ENCODE measurements at places on chromosomes 6 and 20.
A peak's percentile ranks its signal among the peaks of the same experiment; 100 is the strongest.

DNA sequence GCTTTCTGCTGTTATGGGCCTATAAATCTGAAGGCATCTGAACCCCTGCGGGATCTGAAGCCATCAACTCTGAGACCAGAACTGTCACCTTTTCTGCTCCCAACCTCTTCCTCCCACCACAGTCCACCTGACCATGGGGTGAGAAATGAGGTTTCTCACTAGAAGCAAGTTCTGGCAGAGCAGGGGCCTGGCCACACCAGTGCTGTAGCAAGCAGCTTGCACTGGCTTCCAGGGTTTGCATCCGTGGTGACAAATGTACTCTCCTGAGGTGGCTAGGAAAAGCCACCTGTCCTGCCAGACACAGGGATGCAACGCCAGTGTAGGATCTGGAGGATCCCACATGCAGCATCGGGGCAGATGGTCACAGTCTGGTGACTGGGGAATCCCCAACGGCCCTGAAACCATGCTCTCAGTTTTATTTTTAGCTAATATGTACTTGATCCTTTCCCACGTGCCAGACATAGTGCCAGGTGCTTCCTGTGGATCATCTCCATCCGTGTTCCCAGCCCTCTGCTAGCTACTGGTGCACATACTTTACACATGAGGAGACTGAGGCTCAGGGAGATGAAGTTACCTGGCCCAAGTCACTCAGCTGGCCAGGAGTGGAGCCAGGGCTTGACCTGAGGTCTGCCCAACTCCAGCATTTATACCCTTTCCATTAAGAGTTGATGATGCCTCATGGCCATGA lies 122.1 kb upstream of the SPACA1 start:
- DNase-seq = no peak

DNA sequence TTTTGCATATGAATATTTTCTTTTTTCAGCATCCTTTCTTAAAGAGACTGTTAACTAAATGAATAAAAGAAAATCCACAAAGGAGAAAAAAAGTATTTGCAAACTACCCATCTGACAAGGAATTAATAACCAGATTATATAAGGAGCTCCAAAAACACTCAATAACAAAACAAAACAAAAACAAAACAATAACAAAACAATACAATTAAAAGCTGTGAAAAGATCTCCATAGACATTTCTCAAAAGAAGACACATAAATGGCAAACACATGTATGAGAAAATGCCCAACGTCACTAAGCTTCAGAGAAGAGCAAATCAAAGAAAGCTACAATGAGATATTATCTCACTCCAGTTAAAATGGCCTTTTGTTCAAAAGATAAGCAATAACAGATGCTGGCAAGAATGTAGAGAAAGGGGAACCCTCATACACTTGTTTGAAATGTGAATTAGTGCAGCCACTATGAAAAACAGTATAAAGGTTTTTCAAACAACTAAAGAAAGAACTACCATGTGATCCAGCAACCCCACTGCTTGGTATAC lies 1310.0 kb upstream of the EYS start:
- no peak for DNase-seq

GRCh38 chr20:43341511-43341910 lies 116.2 kb upstream of the SRSF6 start:
- DNase-seq = no peak

DNA sequence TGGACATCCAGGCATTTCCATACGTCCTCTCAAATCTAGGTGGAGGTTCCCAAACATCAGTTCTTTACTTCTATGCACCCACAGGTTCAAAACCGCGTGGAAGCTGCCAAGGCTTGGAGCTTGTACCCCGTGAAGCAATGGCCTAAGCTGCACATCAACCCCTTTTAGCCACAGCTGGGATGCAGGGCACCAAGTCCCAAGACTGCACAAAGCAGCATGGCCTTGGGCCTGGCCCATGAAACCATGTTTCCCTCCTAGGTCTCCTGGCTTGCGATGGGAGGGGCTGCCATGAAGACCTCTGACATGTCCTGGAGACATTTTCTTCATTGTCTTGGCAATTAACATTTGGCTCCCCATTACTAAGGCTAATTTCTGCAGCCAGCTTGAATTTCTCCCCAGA lies 88.9 kb upstream of the CBLN4 start:
- no peak for DNase-seq

GRCh38 chr6:51901766-51902764 lies 185.3 kb downstream of the PKHD1 start:
- DNase-seq = no peak

GRCh38 chr6:134258849-134259306 lies 59.0 kb downstream of the SGK1 start:
- DNase-seq = no peak

- no peak for DNase-seq
These were observed 28.9 kb downstream of the CNKSR3 start for GRCh38 chr6:154481521-154482013.

DNA sequence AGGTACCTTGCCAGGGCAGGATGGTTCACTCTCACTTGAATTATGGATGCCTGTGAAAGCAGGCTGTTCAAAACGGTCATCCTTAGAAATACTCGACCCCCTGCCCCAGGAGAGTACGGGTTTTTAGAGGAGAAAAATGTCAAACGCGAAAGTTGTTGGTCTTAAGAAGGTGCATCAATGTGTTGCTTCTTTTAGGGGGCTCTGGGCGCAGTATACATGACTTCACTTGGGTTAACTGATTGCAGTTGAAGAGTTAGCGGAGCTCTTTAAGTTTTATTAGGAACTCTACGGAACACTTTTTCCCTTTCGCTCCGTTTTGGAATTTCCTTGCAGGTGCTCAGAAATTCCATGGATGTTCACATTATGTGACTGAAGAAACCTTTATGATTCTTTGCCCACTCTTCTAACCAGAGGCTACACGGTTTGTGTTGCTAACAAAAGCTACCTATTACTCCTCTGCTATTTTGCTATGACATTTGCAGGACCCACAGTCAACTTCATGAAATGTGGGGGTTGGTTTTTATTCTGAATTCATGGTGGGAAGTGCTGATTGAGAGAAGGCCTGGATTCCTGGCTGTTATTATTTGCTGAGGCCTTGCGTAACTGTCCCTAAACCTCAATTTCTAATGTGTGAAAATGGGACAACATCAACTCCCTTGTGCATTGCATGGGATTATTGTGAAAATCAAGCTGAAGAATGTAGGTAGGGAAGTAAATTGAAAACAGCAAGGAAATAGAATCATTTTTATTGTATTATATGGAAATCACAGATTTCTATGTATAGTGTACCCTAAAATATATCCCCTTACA lies 845 bp downstream of the ENPP1 start:
- DNase-seq = no peak

DNA sequence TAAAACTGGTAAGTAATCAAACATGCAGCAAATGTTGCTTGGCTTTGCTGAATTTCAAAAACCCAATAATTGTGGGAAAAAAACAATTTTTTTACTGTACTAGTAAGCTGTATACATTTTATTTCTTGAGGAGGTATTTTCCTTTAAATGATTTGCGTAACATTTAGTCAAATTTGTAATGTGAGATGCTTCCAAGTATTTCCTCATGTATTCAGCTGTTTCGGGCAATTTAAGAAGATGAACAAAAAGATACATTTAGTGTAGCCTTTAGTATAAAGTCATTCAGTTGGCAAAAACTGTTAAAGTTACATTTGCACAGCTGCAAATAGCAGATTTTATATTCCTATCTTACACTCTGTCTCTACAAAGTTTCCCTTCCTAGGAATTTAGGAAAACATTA lies 186.1 kb upstream of the SCGN start:
- no peak for DNase-seq

DNA sequence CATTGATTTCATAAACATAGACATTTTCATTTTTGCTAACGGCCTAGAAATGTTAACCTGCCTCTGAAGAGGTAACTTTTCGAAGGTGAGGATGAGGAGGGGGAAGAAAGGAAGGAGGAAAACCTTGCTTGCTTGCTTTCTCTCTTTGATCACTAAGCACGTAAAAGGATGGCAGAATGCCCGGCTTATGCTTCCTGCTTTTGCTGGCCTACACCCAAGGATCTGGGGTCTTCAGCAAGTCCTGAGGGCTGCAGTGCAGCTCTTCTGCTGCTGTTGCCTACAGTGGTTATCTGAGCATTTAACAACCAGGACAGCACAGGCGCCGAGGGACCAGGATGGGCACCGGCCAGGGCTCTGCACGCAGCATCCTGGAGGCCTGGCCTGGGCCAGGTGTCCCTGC lies 150.8 kb upstream of the TAB2 start:
- DNase-seq = no peak

GRCh38 chr20:49843770-49844380 lies 31.2 kb downstream of the SLC9A8 start:
- DNase-seq = no peak

- no peak for DNase-seq
These were observed 160.7 kb upstream of the MAN1A1 start for GRCh38 chr6:119510246-119510645.

DNA sequence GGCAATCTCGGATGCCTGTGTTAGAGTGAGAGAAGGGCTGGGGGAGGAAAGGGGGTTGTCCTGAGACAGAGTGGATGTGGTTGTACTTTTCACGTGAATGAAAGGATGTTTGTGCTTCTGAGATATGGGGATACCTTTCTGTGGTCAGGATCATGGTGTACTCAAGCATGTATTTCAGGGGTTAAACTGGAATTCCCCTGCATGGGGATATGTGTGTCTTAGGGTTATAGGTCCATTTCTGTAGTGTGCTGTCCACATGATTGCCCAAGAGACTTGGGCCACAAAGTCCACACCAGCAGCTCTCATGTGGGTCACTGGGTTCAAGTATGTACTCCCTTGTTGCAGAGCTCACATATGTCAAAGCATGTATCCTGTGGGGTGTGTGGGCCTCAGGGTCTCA lies 10.5 kb downstream of the SYNGAP1 start:
- DNase-seq = no peak

DNA sequence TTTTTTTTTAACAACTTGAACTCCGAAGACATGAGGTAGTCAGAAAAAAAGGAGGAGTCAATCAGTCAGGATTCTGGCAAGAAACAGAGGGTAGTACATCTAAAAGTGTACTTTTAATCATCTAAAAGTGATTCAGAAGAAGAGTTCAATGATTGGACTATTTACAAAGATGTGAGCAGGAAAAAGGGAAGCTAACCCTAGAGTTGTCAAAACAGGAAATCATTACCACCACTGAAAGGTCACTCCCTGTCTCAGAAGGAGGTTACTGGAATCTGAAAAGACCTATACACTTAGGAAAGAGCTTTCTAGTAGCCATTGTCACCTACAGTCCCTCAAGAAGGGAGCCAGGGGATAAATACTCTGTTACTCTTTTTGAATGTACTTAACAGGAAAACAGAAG lies 16.7 kb upstream of the LMBRD1 start:
- peak; percentile 16 for DNase-seq

DNA sequence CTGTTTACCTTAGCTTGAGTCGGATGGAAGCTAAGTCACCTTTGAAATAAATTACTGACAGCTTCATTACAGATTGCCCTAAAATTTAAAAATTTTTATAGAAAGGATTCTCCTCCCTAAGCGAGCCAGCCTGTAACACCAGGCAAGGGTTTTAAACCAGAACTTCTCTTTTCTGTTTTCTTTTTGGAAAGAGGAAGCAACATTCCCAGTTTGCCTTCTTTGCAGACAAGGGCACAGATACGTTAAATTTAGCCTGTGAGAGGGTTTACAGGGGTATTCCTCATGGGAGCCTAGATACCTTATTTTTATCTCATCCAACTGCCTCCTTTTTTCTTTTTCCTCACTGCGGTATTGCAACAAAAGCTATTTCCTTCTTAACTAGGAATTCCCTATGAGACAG lies 45.0 kb downstream of the GNAS start:
- DNase-seq = no peak

GRCh38 chr20:38172408-38172807 lies 7.3 kb upstream of the TGM2 start:
- no peak for DNase-seq

DNA sequence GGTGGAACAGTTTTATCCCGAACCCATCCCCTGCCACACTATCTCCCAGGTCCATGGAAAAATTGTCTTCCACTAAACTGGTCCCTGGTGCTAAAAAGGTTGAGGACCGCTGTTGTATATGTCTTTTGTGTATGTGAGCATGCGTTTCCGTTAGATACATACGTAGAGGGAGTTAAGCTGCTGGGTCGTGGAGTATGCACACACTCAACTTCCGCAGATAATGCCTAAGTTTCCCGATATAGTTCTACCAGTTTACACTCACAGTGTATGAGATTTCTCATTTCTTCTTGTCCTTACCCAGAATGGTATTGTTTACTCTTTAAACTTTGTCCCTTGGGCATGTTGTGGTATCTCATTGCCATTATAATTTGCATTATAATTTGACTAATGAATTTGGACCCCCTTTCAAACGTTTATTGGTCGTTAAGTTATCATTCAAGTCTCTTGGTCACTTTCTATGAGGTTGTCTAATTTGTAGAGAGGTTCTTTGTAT lies 50.5 kb upstream of the SCAF8 start:
- DNase-seq = no peak

- no peak for DNase-seq
These were observed 2.0 kb downstream of the UNC93A start for GRCh38 chr6:167293088-167293589.

GRCh38 chr6:151340219-151340978 lies 51.0 kb downstream of the ZBTB2 start:
- DNase-seq = no peak

DNA sequence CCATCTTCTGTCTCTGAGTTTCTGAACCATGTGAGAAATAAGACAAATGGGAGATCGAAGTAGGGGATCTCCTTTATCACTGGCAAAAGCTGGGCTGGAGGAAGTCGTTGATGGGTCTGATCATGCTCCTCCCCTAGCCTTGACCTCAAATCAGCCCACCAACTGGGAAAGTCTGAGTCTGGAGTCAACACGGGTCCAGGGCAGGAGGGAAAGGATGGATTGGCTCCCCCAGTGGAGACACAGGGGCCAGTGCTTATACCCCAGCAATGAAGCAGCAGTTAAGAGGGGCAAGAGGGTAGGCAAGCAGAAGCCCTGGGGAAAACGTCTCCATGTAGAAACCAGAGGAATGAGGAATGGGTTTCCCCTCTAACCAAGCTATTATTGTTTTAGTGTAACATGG lies 152.6 kb downstream of the TBC1D7 start:
- DNase-seq = no peak

GRCh38 chr6:7542874-7543624 lies 1.6 kb downstream of the DSP start:
- no peak for DNase-seq

- DNase-seq = no peak
These were observed 23.7 kb upstream of the SLC23A2 start for GRCh38 chr20:5024982-5025381.

DNA sequence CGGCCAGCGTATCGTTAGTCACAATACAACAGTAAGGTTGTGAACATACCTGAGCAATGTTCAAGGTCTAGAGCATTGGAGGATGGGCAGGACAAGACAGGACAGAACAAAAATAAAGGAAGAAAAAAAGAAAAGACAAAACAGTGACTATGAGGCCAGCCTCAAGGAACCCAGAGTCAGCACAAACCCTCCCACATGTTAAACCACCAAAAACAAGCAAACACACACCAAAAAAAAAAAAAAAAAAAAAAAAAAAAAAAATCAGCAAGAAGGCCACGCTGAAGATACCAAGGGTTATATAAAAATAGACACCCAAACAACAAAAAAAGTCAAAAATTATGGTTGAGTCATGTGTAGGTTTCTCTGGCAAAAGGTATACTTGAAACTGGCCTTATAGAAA lies 12.8 kb downstream of the MED23 start:
- DNase-seq = no peak

All from T-helper 1 cell (primary cell).